ENCODE measurements at places on chromosomes 2 and 18.

DNA sequence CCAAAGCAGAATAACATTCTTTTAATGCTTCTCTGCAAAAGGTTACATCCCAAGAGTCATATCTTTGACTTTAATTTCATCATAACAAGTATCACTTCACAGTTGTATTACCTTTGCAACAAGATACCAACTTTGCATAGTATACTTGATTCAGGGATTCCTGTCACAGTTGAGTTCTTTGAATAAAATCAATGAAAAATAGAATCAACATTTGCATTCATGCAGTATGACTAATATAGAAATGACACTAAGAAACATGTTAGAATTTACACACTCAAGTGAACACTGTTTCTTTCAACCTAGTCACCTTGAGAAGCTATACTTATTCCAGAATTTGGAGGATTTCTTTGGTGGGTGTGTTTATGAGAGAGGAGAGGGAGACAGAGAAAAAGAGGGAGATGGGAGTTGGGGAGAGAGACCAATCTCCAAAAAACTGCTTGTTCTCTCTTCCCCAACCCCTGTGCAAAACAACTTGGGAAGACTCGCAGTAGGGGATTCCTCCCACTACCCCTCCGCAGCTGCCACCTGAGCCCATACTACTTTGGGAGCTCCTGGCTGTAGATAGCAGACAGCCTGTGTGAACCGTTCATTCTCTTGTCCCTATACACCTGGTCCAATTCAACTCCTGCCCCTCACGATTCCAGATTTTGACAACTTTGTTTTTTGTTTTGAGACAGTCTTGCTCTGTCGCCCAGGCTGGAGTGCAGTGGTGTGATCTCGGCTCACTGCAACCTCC lies 57.7 kb downstream of the PELI1 start:
- no peak for DNase-seq

- DNase-seq: no peak
Observed at GRCh38 chr2:82811946-82812345, 1647.1 kb downstream of the SUCLG1 start.

- no peak for DNase-seq
Observed at GRCh38 chr2:40400336-40400953, 51.4 kb downstream of the SLC8A1 start.

GRCh38 chr2:239250216-239251081 lies 150.4 kb downstream of the HDAC4 start:
- no peak for DNase-seq

DNA sequence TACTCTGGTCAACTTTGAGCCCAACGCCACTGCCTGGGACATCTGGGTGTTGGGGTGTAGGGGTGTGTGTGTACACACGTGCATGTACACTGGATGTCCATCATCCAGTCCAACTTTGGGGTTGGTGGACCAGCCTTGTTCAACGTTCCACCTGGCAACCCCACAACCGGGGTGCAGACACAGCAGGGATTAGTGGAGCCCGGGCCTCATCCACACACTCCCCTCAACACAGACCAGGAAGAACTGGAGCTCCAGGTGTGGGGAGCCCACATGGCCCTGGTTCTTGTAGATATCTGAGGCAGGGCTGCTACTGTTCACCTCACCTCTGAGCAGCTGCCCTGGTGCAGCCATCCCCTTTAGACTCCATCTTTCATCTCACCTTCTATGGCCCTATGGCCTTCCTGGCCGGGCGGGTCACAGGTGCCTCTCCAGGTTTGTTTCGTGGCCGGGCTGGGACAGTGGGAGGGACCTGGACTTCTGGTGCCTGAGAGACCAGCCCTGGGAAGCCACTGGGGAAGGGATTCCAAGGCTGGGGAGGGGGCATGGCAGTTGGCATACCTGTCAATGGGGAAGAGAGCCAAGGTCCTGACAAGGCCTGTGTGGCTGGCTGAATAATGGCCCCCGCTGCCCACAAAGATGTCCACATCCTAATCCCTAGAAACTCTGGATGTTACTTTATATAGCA lies 7.5 kb downstream of the NEU2 start:
- DNase-seq: no peak

GRCh38 chr2:99152199-99152895 lies 2.4 kb downstream of the TSGA10 start:
- no peak for DNase-seq

DNA sequence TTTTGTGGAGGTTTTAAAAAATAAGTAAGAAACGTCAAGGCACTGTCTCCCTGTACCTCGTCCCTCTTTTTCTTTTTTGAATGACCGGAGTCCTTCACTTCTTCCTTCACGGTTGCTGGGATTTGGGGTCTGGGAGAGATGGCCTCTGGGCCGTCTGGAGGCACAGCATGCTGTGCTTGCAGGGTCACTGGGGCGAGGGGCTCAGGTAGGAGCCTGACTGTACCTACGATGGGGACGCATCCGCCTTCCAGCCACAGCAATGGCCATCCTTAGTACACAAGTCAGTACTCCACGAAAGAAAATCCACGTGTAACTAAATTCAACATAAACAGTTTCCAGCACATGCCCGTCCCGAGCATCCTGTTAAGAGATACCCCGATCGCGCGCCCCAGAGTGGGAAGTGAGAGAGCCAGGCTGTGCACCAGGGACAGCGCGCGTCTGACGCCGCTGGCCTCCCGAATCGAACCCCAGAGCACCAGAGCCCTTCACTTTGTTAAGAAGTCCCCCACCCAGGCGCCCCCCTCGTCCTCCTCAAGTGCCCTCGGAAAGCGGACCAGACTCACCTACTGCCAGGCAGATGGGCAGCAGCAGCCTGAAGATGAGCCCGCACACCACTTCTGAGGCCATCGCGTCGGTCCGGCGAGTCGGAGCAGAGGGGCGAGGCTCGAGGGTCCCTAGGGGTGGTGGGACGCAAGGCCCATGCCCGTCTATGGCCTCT lies 1.2 kb downstream of the PIEZO2 start:
- no peak for DNase-seq

- no peak for DNase-seq
Observed at GRCh38 chr18:62334120-62334519, 9.0 kb downstream of the TNFRSF11A start.

DNA sequence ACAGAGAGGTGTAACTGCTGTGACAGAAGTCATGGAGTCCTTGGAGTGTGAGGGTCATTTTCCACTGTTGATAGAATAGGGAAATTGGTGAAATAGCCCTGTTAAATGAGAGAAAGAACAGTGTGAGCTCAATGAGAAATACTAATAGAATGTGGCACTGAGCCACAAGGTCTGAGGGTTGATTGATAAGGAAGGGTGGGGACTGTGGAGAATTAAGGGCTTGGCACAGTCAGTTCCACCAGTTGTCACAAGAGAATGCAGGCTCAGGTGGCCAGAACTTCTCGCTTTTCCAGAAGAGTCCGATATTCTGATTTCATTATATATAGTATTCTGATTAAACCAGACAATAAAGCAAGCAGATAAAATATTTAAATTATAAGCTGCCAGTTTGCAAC lies 9.1 kb upstream of the IL1RN start:
- DNase-seq: no peak

DNA sequence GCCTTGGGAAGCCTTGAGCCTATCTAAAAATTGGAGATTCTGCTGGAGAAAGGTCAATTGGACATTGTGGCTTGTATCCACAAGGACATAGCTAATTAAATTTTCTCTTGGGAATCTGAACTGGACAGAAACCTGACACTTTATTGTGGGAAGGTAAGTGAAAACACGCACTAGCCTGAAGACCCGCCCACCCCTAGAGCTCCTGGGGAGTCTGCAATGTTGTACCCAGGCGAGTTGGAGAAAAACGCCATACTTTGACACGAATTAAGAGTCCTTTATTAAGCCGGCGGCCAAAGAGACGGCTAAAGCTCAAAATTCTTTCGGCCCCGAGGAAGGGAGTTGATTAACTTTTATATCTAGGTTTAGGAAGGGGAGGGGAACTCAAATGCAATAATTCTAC lies 1.2 kb upstream of the ZNF892 start:
- no peak for DNase-seq

DNA sequence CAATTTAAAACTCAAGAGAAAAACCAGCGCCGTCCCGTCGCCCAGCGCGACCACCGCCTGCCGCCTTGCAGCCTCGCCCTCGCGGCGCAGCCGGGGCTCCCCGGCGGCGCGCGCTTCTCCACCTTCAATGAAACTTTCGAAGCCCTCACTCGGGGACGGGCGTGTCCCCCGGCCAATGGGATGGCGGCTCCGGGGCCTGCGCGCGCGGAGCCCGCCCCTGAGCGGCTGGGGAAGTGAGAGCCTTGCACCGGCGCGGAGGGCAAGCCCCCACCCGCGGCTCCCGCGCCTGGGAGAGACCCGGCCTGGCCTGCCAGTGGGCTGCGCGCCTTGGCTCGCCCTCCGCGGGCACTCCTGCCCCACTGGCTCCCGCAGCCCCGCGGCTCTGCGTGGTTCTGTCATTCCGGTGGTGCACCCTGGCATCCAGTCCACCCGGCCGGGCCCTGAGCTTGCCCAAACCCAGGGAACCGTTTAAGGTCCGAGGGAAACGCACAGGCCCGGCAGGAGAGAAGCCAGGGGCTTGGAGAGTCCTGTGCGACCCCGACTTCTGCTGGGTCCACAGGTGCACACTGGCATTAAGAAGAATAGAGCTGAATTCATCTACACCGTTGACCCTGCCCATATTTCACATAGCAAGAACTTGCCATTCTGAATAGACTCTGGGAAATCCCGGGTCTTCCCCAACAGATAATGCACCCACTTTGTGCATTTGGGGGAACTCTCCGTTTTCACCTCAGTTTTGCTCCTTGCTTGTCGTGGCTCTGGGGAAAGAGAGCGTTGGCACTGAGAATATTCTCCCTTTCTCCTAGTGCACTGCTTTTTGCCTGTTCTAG lies at the start of gene PIEZO2:
PIEZO2 (minus strand) TSS at position 129 of the 830 bp plus-strand sequence. CDS start 981 bp downstream, outside the sequence.
- no peak for DNase-seq

DNA sequence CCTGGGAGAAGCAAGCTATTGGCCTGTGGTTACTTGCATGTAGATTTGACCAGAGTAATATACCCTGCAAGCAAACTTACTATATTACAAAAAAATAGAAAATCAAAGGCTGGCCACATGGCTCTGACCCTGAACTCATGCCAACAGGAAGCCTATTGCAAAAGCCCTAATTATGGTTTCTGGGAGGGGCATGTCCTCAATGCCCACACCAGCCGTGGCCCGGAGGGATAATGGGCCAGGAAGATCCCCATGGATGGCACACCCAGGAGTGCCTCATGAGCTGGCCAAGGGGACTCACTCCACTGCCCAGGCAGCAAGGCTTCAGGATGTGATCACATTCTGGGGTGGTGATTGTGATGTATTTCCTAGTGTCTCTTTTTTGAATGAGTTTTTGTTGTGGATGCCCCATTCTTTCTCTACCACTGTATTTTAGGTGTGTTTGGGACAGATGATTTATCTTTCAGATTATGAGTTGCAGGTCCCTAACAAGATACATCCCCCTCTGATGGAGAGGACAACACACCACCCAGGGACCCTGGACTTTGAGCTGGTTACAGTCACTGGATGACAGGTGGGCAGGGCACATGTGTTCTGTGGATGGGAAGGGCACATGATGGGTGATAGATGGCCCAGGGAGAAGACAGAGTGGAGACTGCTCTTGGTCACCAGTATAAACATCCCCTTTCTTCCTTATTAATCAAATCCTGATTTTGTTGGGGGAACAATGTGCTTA lies 18.7 kb upstream of the TFCP2L1 start:
- DNase-seq: no peak

GRCh38 chr2:193894081-193894480 lies 1699.3 kb upstream of the TMEFF2 start:
- no peak for DNase-seq

- DNase-seq: no peak
Observed at GRCh38 chr2:127893494-127893893, 7.7 kb upstream of the AMMECR1L start.

DNA sequence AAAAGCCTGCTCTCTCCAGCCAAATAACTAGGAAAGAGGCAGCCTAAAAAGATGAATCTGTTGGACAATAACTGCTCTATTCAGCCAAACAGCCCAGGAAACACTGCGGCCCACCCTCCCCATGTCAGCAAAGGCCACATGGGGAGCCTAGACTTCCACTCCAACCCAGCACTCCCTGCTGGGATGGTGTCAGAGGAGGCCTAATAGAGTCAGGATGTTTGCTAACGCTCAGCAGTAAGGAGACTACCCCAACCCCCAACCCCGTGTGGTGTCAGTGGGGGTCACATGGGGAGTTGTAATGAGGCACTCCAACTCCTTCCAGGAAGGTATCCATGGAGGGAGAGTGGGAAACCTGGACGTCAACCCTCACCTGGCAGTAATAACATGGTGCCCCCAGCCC lies 41.6 kb downstream of the ZBTB7C start:
- no peak for DNase-seq

GRCh38 chr2:202046572-202046971 lies 12.9 kb downstream of the FZD7 start:
- no peak for DNase-seq

DNA sequence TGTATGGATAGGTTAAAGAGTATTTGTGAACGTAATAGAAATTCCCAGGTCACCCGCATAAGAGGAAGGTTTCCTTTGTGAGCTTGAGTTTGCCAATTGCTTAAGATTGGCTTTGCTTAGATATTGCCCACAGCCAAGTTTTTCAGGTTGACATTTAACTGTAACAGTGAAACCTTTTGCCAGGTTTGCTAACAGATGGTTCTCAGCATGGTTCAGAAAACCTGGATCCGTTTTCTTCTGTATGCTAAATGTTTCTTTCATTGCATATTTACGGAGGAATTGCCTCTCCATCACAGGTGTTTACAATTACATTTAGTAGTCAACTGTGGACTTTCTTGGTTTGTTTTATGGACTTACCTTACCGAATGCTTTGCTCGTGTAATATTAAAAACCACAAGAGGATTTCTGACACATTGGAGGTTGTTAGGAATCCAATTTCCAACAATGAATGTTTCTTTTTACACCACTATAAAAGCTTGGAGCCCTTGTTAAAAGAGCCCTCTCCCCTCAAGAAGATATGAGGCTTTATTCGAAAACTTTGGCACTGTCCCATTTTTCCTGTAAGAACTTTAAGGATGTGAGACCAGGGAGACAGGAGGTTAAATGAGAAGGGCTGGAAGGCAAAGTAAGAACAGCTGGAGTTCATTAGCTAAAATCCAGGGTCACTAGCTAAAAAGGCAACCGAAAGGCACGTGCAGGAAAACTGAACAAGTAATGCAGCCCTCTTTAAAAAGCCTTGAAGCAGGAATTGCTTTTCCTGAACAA lies 7.8 kb downstream of the CDK15 start:
- no peak for DNase-seq

DNA sequence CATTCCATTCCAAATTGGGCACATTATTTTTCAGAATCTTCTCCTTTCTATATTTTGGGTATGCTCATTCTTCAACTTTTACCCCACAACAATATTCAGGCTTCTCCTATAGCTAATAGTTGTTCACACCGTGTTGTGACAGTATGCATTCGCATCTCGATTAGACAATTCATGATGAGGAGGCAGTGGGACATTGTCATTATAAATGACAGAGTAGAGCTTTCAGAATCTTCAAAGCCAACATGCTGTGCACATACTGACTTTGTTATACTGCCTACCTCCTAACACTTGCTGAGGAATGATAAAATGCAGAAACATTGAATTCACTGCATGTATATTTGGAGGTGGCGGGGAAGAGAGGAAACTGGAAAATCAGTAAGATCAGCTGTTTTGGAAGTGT lies 714.2 kb downstream of the SUCLG1 start:
- no peak for DNase-seq
